ENCODE measurements at places on chromosomes 16 and 17.
A peak's percentile ranks its signal among the peaks of the same experiment; 100 is the strongest.

- DNase-seq: no peak
Observed at GRCh38 chr16:86679490-86679889, 101.1 kb downstream of the FOXL1 start.

GRCh38 chr17:4607773-4608187 is 23.5 kb downstream of the SMTNL2 start:
- DNase-seq: no peak

DNA sequence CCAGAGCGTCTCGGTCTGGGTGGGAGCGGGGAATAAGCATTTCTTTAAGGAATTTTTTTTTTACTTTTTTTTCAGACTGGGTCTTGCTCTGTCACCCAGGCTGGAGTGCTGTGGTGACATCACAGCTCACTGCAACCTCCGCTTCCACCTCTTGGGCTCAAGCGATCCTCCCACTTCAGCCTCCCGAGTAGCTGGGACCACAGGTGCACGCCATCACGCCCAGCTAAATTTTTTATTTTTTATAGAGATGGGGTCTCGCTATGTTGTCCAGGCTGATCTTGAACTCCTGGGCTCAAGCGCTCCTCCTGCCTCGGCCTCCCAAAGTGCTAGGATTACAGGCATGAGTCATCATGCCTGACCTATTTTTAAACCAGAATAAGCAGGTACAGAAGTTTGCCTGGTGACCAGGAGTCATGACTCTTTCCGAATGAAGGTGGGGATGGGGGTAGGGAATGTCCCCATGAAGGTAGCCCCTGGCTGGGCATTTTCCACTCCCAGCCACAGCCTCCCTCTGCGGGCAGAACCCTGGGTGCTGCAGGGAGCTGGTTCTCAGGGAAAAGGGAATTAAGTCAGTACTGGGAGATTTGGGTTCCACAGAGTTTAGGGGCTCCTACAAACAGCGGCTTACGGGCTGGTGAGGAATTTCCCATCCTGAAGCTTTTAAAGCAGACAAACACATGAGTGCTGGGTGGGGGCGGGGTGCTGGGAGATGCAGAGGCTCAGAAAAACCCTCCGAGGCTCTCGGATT is 48.3 kb downstream of the TBC1D16 start:
- no peak for DNase-seq

DNA sequence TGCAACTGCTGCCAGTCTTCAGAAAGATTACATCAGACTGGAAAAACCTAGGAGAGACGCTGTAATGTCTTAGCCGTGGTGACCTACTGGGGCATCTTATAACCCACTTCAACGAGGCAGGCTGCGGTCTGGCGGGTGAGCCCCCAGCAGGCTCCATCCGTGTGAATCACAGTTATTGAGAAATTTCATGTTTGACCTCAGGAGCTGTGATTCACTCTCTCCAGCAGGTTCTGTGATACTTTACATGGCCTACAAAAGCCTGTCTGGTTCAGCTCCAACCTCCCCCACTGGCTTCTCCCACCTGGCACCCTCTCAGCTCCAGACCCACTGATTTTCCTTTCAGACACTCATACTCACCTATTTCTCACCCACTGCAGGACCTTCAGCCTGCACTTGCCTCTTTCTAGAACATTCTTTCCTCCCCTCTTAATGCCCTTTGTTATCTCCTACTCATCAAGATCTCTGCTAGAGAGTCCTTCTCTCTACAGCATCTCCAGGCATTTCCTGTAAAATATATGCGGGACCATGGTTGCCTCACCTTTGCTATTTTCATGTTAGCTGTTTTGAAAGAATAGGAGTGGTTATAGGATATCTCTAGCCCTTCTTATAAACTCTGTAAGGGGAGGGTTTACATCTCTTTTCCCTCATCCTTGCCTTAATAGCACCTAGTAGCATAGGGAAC is 227.9 kb downstream of the MAF start:
- DNase-seq: no peak

DNA sequence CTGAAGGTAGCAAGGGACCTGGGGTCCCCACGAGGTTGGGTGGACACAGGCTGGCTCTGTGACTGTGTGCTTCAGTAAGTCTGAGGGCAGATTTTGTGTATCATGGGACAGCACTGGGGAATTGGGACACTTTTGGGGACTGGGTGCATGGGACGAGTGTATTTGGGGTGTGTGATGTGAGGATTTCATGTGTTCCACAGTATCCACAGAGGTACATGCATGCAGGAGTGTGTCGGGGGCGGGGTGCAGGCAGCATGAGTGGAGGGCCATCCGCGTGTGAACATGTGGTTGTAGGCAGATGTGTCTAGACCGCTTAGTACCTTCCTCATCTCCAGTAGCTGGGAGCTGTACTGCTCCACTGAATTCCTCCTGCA is 1.1 kb upstream of the DLX3 start:
- no peak for DNase-seq

DNA sequence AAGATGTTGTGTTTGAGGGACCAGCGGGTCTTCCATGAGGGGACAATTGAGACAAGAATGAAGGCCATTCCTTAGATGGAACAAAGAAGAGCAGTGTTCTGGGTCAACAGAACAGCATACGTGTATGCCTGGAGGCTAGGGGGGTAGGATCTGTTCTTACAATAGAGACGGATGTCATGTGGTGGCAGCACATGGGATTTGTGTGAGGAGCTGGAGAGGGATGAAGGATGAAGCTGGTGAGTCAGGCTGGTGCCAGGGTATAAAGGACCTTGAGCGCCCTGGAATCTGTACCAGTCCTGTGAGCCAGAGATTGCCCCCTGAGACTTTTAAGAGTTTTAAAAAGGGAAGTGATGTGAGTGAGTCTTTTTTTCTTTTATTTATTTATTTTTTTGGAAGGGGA is 22.8 kb upstream of the WFDC1 start:
- no peak for DNase-seq

GRCh38 chr17:10327640-10328039 is 45.2 kb downstream of the MYH13 start:
- DNase-seq: peak; percentile 15

DNA sequence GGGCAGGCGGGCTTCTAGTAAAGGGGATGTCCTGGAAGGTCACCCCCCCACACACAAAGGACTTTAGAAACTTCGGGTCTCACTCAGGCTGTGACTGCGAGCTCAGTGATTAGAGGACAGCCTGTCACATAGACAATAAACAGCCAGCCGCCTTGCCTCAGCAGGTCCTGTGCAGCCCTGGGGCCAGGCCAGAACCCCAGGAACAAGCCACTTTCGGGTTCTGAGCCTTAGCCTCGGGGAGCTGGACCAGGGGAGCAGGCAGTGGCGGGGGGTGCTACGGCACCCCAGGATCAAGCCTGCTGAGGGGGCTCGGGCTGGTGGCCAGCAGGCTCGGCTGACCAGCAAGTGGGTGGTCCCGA is 1.1 kb downstream of the GAS7 start:
- DNase-seq: no peak

DNA sequence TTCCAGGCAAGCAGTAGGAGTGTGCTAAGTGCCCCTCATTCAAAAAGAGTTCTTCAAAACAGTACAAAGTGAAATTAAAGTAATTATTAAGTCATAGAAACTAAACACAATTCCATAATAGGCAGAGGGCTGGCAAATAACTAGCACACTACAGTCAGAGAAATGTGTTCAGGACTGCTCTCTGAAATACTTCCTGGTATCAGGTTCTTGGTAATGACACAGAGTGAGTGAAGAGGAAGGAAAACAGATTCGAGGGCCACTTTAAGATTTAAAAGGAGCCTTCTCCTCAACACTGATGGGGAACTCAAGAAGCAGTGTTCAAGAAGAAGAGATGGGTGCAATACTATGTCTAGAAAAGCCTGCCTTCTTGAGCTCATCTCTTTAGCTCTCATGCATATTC is 139.2 kb downstream of the TOX3 start:
- DNase-seq: no peak

- DNase-seq: no peak
Observed at GRCh38 chr16:89880477-89881367, 7.3 kb downstream of the TCF25 start.

GRCh38 chr16:22375117-22375962 is 921 bp upstream of the CDR2 start:
- DNase-seq: no peak

DNA sequence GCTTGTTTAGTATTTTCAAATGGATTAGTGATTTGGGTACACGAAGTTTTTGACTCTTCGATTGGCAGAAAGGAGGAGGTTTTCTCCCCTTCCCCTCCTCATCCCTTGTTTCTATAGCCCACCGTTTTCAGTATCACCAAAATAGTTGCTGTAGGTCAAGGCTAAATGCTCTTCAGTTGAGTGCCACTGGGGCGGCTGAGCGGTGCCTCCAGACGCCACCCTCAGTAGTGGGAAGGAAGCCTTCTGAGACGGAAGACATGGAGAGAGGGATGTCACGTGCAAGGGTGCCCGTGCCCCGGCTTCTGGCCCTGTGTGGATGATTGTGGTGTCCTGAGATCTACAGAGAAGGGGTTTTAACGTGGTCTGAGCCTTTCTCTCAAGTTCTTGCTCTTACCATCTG is 39.7 kb upstream of the CRISPLD2 start:
- DNase-seq: no peak

GRCh38 chr17:6603744-6604325 is 36.7 kb downstream of the KIAA0753 start:
- no peak for DNase-seq

DNA sequence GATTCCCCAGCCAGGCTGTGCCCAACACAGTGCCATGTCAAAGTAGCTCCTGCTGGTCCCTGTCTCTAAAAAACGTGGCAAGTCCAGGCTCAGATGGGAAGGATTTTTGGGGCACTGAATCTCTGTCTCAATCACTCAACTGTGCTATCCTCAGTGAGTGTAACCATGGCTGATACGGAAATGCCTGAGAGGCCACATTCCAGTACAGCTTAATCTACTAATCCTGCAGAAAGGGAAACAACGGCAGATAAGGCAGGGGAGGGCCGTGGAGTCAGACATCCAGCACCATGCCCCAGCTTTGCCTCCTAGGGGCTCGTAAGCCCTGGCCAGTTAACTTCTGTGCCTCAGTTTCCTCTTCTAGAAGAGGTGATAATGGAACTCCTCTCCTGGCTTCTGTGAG is 251.7 kb downstream of the CPPED1 start:
- no peak for DNase-seq

DNA sequence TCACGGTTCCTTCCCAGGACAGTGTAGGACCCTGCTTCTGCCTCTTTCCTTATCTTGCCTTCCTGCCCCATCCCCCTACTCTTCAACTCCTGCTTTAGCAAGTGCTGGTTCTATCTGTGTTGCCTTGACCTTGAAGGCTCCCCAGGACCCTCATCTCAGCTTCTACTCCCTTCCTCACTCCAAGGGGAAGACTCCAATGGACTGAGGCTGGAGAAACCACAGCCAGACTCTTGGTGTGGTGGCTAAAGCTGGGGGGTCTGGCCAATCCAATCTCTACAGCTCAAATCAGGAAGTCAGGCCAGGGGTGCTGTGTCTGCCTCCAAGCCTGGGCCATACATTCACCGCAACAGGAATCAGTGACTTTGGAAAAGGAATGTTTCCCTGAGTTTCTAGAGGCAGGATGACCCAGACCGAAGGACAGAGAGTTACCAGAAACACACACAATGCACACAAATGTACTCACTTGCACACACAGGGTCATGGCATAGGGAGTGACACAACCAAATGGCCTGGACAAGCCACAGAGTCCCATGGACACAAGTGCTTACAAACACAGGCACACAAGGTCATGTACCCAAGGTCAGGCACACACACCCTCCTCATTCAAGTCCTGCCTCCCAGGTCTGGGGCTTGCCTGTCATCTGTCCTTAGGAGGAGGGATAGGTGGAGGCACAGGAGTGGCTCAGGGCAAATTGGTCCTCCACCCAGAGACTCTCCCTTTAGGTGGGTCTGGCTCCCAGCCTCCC is 1.7 kb upstream of the HSD11B2 start:
- DNase-seq: no peak

GRCh38 chr17:70699408-70699807 is 530.1 kb downstream of the KCNJ2 start:
- no peak for DNase-seq

DNA sequence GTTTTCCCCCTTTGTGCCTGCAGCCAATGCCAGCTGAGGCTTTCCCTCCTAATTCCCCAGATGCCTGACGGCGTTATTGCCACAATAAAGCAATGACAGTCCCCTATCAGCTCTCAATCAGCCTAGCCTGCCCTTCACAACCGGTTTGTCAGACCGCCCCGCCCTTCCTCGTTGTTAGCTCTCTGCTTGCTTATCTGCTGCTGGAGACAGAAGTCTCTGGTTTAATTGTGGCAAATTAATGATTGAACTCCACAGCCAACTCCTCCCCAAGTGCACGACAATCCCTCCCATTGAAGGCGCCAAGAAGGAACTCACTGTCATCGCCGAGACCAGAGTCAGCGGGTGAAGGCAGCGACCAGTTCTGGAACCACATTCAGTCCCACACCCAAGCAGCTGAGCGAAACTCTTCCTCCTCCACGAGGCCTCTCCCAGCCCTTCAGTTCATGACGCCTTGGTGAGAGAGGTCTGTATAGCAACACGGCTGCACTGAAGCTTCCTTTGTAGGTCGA is 474.4 kb downstream of the SLC39A11 start:
- no peak for DNase-seq

DNA sequence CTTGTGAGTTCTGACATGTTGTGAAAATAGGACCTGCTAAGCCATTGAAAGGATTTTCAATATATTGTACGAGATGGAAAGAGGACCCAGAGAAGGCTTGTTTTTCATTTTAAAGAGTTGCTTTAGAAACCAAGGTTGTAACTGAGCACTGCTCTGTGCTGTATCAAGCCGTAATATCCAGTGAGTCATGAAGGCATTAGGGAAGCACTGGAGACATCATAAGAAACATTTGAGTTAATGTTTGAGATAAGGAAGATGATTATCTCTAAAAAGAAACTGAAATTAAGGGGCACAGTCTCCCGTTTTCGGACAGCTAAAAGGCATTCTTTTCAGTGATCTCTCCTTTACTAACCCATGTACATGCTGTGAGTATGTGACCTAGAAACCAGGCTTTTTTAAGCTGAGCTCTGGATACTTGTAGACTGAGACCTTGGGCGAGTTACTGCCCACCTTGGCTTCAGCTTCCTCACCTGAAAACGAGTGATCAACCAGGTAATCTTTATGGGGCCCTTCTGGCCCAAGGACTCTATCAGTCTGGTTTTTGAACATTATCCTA is 149.2 kb upstream of the TBX2 start:
- DNase-seq: no peak

DNA sequence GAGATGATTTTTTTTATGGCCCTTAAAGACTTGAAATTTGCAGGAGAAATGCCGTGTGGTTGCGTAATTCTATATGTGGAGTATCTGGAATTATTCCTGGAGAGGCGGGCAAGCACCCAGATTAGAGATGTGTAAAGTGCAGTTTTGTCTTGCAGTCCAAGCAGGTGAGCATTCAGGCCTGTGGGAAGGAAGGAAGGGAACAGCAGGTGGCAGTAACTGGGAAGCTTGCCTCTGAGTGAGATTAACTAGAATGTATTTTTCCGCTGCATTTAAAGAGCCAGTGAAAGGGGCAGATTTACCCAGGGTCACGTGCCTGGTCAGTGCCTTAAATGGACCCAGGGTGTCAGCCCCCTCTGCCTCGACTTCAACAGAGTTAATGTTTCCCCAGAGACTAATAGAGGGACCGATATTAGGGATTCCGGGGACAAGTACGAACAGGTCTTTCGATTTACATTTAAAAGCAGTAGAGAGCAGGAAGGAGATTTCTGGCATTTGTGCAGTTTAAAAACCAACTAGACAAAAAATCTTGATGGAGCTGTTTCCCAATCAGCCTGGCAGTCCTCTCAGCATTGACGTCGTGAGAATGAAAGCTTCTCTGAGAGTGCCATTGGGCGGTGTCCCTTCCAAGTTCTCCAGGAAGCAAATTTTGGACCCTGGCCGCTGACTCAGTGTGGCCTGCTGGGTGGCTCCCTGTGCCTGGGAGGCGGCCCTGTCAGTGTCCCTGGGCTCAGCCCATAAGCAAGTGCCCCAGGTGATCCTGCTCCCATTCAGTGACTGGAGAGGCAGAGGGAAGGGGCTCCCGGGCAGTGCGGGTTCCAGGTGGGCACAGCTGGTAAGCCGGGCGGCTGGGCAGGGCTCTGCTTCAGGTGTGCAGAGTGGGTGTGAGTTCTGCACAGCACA is 38.2 kb downstream of the KSR1 start:
- no peak for DNase-seq

Data from GOT3 (cell line).